Stimulated activated CD8-positive, alpha-beta memory T cell treated with anti-CD3 and anti-CD28 coated beads, Interleukin-4, amount 100 ng/mL, for 1 hour (primary cell): ENCODE measurements at places on chromosomes 12 and 14.

- DNase-seq: no peak
Measured at GRCh38 chr14:22531451-22532344, 57.3 kb downstream of the DAD1 start.

DNA sequence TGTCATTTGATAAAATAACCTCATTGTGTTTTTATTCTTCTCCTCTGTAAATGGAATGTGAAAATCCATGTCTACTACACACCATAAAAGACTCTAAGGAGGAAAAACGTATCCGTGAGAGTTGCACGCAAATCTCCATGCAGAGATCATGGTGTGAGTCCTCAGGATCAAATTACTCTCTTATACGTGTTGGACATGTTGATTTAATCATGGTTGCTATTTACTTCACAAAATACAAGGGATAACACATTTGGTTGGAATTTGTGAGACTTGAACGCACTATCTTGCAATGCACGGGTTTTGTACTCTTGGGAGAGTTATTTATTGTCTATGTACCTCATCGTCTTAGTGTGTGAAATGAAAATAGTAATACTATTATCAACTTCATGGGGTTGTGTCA lies 128.0 kb upstream of the RASSF8 start:
- DNase-seq: no peak

DNA sequence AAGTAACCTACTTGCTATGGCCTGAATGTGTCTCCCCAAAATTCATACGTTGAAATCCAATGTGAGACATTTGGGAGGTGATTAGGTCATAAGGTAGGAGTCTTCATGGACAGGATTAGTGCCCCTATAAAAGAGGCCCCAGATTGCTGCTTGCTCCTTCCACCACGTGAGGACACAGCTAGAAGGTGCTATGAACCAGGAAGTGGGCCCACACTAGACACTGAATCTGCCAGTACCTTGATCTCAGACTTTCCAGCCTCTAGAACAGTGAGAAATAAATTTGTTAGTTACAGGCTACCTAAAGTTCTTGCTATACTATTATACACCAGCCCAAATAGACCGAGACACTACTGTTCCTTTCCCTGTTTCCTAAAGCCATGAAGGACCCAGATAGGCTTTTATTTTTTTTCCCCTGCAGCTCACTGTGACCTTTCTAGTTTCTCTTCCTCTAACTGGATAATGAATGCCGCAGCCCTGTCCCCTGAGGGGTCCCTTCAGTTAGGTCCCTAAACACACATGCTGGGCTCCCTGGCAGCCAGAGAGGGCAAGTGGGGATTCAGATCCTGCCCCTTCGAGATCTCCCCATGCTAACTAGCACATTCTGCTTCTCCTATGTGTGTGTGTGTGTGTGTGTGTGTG lies 19.3 kb downstream of the SLC25A3 start:
- no peak for DNase-seq

- DNase-seq: no peak
Measured at GRCh38 chr12:132940071-132940719, 15.9 kb downstream of the ZNF605 start.

GRCh38 chr12:53803194-53803593 lies 51.4 kb upstream of the CISTR start:
- DNase-seq: no peak

- DNase-seq: no peak
Measured at GRCh38 chr12:14216405-14217294, 148.8 kb upstream of the ATF7IP start.

GRCh38 chr14:85057221-85057620 lies 472.7 kb upstream of the FLRT2 start:
- DNase-seq: no peak

DNA sequence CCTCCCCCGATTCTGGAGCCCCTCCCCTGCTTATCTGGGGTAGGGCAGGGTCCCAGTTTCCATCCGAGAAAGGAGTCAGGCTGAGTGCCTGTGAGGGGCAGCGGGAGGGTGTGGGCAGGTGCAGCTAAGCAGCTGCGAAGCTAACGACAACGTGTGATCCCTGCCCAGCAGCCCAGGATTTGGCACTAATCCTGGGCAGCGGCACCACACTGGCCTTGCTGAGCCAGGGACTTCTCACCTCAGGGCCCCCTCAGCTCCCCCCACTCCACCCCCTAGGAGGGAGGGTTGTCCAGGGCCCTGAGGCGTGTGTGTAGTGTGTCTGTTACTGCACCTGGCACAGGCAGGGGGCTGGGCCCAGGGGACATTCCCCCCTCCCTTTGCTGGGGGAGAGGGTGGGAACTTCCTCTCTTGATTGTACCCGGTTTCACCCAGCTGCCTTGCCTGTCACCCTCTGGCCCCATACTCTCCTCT lies 1.8 kb downstream of the SMIM41 start:
- no peak for DNase-seq

DNA sequence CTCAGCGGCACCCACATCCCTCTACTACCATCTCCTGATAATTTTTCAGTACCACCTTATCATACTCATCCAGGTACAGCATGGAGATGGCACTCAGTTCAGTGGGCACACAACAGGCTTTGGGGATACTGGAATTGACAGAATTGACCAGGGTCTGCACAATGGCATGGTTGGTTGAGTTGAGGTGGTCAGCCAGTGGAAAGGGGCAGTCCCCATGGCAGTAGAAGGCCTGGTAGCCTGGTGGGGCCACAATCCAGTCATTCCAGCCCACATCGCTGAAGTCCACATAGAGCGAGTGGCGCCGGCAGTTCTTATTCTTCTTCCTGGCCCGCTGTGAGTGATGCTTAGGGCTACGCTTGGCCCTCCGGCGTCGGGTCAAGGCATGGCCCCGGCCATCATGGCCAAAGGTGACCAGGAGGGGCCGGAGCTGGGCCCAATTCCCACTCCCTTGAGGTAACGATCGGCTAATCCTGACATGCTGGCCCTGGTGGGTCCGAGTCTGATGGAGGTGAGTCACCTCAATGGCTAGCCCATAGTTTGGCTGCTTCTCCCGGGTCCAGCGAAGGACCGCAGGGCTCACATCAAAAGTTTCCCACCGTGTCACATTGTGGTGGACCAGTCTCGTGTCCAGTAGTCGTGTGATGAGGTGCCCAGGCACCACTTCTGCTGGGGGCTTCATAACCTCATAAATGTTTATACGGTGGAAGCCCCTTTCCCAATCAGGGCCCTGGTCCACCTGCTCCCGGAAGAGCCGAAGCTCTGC lies 6.4 kb downstream of the BMP4 start:
- DNase-seq: no peak

DNA sequence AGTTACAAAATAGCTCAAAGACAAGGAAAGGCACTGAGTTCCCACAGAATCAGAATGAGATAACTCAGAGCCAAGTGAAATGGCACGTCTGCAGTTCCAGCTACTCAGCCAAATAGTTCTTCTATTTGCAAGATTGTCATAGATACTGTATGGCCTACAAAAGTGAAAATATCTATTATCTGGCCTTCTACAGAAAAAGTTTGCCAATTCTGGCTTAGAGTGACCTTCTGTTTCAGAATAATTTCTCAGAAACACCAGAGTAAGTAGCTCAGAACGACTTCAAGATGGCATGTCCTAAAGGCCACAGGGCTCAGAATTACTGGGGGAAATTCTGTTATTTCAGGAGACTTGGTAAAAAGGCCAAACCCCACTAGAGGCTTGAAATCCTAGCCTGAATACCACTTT lies 10.7 kb upstream of the RTRAF start:
- no peak for DNase-seq

- no peak for DNase-seq
Measured at GRCh38 chr14:104580961-104581360, 1.4 kb downstream of the C14orf180 start.

DNA sequence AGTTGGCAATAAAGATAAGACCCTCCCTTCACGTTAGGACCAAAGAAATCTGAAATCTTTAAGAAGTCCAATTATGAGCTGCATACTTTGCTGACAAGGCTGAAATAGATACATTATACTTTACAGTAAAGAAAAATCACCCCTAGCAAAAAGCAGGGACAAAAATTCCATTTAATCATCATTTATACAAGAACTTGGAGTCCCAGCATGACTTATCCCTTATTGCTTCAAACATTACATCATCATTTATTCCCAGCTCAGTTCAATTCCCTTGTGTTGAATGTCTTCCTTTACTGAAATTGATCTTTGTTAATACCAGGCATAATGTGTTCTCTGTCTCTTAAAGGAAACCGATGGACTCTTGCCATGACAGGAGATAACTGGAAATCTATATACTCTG lies 449.6 kb upstream of the CCDC196 start:
- DNase-seq: no peak

DNA sequence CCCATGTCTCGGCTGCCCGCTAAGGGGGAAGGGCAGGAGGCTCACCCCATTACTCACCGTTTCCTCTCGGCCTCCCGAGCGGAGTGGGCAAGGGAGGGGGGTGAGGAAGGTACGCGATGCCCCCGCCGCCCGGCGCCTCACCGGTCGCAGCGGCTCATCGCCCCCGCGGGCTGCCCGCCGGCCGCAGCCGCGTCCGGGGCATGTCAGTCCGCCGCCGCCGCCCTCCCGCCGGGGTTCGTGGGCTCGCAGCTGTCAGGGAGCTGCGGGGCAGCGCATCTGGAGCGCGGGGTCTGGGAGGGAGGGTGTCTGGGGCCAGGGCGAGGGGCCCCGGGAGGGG lies 461 bp downstream of the SLC8A3 start:
- no peak for DNase-seq
